ENCODE measurements at places on chromosomes 12 and 14. TPM values are rescaled to one million over a fixed set of nuclear protein-coding genes. Genes with fewer than 3 reads are reported as not detected.

ZBTB42 gene
- total RNA-seq, result 7.4 TPM

TMEM132C gene
- 2.2 TPM for total RNA-seq

KCNA5 gene
- 2.3 TPM for total RNA-seq

PRR4 gene
- 3.9 TPM for total RNA-seq

CSRP2 gene
- total RNA-seq, result 18.4 TPM

CLEC14A gene
- 40.2 TPM for total RNA-seq
